T-helper 2 cell treated with Interferon-gamma antibody and Interleukin-4, amounts not matched to agents 5 μg/mL and 100 μg/mL, for 36 hours (primary cell): ENCODE measurements at places on chromosomes 2 and 18.
A peak's percentile ranks its signal among the peaks of the same experiment; 100 is the strongest.

DNA sequence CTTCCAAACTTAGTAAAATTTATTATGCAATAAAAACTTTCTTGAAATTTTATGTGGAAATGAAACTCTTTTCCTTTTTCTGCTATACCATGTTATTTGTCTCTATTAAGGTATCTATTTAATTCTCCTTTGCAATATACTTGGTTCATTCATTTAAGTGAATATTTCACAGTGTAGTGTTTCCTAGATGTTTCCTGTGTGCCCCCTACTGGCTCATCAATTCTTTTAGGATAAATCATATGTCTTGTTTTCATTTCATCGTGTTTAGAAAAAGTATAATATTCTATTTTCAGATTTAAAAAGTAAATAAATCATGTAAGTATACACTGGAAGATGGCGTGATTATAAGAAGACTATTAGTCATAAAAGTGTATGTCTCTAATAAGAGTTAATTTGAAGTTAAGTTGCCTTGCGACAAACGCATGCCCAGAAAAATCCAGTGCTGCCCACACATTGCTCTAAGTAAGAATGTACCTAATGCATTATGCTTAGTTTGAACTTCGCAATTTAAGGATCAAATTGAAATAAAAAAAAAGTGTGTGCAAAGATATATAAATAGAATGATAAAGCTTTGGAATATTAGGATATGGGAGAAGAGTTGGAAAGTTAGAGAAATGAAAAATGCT is 525.4 kb downstream of the KCNJ3 start:
- DNase-seq = no peak

DNA sequence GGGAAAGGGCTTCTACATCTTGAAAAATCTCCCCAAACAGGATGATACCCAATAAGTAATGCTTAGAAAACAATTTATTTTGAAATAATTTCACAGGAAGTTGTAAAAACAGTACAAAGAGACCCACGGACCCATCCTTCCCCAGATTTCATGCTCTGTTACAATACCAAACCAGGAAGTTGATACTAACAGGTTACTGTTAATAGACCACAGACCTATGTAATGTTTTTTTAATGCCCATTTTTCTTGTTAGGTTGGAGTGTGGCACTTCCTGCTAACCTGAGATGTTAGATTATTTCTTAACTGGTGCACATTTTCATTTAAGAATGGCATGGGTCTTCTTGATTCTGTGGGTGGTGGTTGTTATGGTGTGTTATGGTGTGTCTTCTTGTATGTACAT is 21.4 kb upstream of the MGAT5 start:
- no peak for DNase-seq

DNA sequence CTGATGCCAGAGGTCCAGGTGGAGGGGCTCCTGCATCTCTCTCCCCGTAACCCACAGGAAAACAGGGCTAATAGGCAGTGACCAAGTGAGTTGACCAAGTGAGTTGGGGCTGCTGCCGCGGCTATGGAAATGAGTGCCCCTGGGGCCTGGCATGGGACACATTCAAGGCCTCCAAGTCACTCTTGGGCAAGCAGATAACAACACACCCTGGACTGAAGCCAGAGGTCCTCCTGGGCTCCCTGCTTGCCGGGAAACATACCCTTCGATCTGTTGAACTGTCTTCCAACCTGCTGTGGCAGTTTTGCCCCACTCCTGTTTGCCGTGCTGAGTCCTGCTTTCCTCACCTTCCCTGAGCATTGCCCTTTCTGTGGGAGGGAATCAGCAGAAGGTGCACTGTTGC is 89.2 kb downstream of the LIPG start:
- no peak for DNase-seq

DNA sequence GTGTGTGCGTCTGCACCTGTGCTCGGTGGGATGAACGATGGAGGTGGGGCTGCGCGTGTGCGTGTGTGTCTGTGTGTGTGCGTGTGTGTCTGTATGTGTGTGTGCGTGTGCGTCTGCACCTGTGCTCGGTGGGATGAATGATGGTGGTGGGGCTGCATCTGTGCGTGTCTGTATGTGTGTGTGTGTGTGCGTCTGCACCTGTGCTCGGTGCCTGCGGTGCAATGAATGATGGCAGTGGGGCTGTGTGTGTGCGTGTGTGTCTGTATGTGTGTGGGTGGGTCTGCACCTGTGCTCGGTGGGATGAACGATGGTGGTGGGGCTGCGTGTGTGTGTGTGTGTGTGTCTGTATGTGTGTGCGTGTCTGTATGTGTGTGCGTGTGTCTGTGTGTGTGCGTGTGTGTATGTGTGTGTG is 48.5 kb upstream of the CTDP1 start:
- no peak for DNase-seq

DNA sequence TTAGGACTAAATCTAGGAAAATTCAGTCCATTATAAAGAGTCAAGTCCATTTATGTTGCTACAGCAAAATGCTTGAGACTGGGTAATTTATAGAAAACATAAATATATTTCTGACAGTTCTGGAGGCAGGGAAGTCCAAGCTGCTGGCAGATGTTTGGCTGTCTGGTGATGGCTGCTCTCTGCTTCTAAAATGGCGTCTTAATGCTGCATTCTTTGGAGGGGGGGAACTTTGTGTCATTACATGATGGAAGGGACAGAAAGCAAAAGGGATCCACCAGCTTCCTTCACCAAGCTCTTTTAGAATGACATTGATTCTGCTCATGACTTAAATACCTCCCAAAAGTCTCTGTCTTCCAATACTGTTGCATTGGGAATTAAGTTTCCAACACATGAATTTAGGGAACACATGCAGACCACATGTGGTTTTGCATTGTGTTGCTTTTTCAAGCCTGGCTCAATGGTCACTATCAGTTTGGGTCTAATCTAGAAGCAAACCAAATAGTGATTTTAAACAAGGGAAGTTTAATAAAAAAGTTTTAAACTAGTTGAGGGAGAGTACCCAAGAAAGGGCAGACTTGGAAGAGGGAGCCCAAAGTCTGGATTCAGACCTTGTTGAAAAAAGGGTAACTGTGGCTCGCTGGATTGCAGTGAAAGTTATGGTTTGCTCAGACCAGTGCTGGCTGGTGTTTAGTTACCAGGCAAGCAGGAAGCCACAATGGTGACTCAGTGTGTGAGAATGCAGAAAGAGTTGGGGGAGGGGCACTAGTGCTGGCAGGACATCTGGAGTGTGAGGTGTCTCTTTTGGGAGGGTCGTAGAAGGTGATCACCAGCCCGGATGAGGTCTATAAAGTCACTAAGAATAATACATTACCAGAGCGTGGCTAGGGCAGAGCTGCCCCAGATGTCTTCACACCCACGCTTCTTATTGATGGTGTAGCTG is 30.8 kb downstream of the C18orf54 start:
- peak; percentile 56 for DNase-seq

DNA sequence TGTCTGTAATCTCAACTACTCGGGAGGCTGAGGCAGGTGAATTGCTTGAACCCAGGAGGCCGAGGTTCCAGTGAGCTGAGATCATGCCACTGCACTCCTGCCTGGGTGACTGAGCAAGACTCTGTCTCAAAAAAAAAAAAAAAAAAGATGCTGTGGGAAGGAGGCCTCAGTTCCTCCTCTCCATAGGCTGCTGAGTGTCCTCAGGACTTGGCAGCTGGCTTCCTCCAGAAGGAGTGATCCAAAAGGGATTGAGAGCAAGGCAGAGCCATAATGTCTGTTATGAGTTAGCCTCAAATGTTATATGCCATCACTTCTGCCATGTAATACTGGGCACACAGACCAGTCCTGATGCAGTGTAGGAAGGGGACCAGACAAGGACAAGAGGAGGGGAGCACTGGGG is 6.6 kb upstream of the NPC1 start:
- DNase-seq = no peak

DNA sequence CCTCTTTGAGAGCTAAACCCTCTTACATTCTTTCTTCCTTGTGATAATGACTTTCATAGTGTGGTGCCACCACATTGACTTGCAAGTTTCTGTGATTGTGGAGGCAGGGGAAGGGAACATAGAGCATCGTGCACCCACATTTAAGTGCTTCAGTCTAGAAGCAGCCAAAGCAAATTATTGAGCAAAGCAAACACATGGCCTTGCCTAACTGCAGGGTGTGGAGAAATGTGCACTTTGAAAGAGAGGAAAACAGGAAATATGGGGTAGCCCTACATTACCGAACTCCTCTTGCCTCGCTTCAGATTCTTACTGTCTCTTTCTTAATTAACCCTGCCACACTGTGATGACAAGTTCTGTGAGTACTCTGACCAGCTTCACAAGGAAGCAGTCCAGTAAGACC is 814.6 kb downstream of the SLC4A3 start:
- DNase-seq = no peak

DNA sequence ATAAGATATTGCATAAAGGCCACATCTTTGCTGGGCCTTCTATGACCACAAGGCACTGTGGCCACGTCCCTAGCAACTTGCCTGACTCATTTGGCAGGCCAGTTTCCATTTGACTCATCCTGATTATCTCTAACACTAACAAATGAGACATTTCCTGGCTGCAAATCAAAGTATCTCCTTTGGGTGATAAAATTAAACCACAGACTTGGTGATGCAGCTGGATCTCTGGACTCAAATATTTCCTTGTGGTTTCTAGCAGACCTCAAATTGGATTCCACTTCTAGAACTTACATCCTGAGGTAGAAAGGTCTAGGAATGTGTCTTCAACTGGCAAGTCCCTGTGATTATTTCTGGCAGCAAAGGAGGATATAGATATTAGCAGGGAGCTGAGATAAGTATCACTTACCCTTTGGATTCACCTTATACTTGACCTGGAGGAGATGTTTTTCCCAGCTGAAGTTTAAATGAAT is 167.9 kb upstream of the NXPH2 start:
- DNase-seq = no peak

DNA sequence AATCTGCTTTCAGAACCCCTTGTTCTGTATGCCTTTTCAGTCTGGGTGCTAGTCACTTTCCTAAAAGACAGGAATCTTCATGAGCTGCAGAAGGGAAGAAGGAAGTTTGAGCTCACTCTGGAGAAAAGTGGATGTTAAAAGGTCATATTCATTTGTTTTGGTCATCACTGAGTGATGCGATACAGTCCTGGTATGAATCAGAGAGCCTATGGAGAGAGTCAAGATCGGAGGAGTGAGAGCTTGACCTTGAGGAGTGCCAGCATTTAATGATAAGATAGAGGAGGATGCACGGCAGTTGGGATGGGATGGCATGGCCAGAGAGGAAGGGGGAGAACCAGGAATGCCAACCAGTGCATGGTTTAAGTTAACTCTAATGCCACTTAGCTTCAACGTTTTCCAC is 19.6 kb downstream of the USP39 start:
- no peak for DNase-seq

GRCh38 chr2:63041592-63041991 is 9.0 kb upstream of the OTX1 start:
- no peak for DNase-seq

GRCh38 chr2:239239607-239240413 is 161.0 kb downstream of the HDAC4 start:
- no peak for DNase-seq

GRCh38 chr2:180322781-180323180 is 315.7 kb upstream of the CWC22 start:
- no peak for DNase-seq

GRCh38 chr18:51525453-51526225 is 328.2 kb upstream of the MEX3C start:
- no peak for DNase-seq

DNA sequence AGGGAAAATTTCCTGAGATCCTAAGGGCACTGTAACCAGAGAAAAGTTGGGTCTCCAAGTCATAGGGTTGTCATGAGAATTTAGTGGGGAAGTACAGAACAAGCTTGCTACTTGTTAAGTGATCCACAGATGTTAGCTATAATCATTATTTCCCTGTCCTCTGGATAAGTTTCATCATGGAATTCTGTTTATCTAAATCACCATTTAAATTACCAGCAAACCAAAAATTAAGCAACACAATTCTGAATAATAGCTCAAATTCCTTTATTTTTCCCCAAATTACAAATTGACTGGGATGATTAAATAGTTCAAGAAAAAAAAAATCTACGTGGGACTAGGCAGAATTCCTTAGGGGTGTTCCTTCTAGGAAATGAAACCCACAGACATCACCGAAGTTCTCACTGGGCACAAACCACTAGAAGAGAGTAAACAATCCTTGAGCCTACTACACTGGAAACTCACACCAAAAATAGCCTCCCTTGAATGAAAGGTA is 159.5 kb downstream of the COL6A3 start:
- DNase-seq = no peak

DNA sequence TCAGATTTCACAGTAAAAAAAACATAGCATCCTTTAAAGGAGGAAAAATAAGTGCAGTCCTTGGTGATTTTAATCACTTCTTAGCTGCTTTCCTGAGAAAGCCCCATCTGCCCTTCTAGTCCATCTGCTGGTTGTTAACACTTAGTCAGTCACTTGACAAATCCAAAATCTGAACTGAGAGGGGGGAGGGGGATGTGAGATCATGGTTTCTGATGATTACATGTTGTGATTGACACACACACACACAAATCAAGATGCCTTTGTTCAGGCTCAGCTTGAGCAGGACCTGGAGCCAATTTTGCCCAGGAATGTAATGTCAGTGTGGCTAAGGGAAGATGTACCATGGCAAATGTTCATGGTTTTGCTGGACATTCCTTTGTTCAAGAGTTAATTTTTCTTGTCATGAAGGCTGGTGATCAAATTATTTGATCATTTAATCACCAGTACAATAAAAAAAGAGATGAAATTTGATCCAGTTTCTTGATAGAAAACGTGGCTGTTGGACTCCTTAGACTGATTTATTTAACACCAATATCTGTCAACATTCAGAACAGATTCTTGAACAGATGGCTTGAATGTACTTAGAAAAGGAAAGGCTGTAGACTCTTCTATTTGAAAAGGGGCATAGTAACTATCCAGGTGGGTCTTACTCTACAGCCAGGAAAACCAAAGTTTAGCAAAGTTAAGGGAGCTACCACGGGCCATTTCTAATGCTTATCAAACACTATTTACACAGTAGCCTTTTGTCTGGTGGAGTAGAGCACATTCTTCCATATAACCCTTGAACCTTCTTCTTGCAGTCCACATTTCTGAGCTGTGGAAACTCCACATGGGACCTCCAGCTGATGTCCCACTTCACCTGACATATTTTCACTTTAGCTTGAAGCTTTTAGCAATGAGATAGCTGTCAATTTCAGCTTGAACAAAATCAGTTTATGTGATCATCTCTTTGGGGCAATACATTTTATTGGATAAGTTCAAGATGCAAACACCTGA is 408.7 kb downstream of the PIK3C3 start:
- no peak for DNase-seq

GRCh38 chr2:23449413-23449812 is 64.4 kb downstream of the KLHL29 start:
- DNase-seq = no peak

- DNase-seq = no peak
Measured at GRCh38 chr18:79356435-79356834, 39.3 kb upstream of the NFATC1 start.

DNA sequence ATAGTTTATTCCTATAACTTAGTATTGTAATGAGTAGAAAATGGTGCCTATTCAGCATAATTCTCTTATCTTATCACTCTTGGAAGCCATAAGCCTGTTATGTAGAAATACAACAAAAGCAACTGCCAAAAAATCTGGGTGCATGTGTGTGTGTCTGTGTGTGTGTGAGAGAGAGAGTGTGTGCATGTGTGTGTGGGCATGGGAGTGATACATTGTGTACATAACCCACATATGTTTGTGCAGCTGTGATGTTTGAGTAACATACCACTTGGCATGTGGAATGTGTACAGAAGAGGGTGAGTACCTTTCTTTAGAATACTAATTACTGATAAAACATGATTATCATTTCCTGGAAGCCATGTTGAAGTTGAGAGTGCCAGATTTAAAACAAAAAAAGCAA is 642.3 kb upstream of the SYT4 start:
- DNase-seq = no peak
